ENCODE measurements at places on chromosomes 16 and 17. TPM values are rescaled to one million over a fixed set of nuclear protein-coding genes. Genes with fewer than 3 reads are reported as not detected.

ARSG gene
- 10.9 TPM for total RNA-seq

HNF1B gene
- total RNA-seq: 0.30 TPM

WNT9B gene
- not detected for total RNA-seq

CDH11 gene
- not detected for total RNA-seq

ESRP2 gene
- total RNA-seq: not detected

NXN gene
- total RNA-seq: 0.22 TPM

PRAC1 gene
- total RNA-seq: not detected

RHBDL1 gene
- total RNA-seq: 1.7 TPM

HCRT gene
- total RNA-seq: not detected

CMTM4 gene
- total RNA-seq: 1.3 TPM

C17orf78 gene
- not detected for total RNA-seq

TEKT1 gene
- not detected for total RNA-seq

WBP2 gene
- 107 TPM for total RNA-seq

NPIPB8 gene
- total RNA-seq: 2.4 TPM

UMOD gene
- total RNA-seq: not detected

SLFN14 gene
- not detected for total RNA-seq

SOST gene
- not detected for total RNA-seq

GPR139 gene
- not detected for total RNA-seq

LDHD gene
- not detected for total RNA-seq

DNAI2 gene
- total RNA-seq: 1.6 TPM

C16orf96 gene
- 0.17 TPM for total RNA-seq

PPP1R27 gene
- total RNA-seq: not detected

TLCD1 gene
- 1.6 TPM for total RNA-seq

SERPINF2 gene
- total RNA-seq: 0.33 TPM

MTMR4 gene
- 50.8 TPM for total RNA-seq

PPP1R1B gene
- not detected for total RNA-seq

SDR42E1 gene
- 12.5 TPM for total RNA-seq

RNU2-1 gene
- 8,381 TPM for total RNA-seq

HBA2 gene
- not detected for total RNA-seq

KRTAP2-2 gene
- total RNA-seq: not detected

HAS3 gene
- 1.2 TPM for total RNA-seq

EXOC3L1 gene
- total RNA-seq: not detected

MYADML2 gene
- total RNA-seq: not detected

MYLK3 gene
- total RNA-seq: 0.61 TPM

TRPV3 gene
- 0.79 TPM for total RNA-seq

IKZF3 gene
- 83.5 TPM for total RNA-seq

LMF1 gene
- 31.3 TPM for total RNA-seq

PKMYT1 gene
- total RNA-seq: 116 TPM

MFAP4 gene
- total RNA-seq: not detected

ZNF624 gene
- 7.4 TPM for total RNA-seq

KRT222 gene
- not detected for total RNA-seq

ZNF747 gene
- total RNA-seq: 12.5 TPM

RAPGEFL1 gene
- total RNA-seq: 4.9 TPM

ZSCAN10 gene
- total RNA-seq: 0.37 TPM

RSL1D1 gene
- 165 TPM for total RNA-seq

ABCC11 gene
- total RNA-seq: not detected

PTGES3L gene
- 0.28 TPM for total RNA-seq

CES1 gene
- total RNA-seq: not detected

NDRG4 gene
- total RNA-seq: 3.2 TPM

MYO15A gene
- 1.0 TPM for total RNA-seq

Data from activated naive CD8-positive, alpha-beta T cell treated with anti-CD3 and anti-CD28 coated beads, Interleukin-2, amount 10 ng/mL, durations not matched to agents 7 days and 5 days (primary cell).